ENCODE measurements at places on chromosomes 1 and 21. TPM values are rescaled to one million over a fixed set of nuclear protein-coding genes. Genes with fewer than 3 reads are reported as not detected.

DNA sequence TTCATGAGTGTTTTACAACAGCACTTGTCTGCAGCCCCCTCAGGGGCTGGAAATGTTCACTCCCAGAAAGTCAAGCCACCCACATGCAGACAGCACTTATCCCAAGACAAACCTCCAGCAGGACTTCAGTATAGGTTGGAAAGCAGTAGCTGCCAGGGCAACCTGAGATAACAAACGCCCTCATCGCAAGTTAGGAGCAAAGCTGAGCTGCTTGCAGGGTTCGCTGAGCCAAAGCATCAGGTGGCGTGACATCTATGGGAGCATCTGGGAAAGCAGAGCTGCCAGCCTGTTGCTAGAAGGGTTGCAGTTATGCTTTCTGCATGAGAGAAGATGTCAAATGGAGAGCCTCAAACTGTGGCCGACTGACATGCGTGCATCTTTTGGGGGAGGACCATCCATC lies 4.2 kb upstream of the STXBP3 start:
- no peak for DNase-seq

GRCh38 chr21:28336314-28336713 lies 656.4 kb downstream of the LTN1 start:
- peak; percentile 47 for DNase-seq

DNA sequence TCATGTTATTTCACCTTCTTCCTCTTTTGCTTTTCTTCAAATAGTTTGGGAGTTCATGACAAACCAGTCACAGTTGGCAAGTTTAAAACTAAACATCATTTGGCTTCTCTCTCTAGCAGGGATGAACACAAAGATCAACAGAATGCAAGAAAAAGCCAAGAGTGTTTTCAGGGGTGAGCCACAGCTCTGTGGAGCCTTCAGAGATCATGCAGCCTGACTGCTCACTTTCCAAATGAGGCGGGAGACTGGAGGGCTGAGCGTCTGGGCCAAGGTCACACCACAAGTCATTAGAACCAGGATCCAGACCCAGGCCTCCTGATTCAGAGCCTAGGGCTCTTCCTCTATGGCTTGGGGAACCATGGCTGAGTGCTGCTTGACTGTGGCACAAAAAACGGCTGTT lies 2.7 kb downstream of the DPT start:
- DNase-seq = no peak

DNA sequence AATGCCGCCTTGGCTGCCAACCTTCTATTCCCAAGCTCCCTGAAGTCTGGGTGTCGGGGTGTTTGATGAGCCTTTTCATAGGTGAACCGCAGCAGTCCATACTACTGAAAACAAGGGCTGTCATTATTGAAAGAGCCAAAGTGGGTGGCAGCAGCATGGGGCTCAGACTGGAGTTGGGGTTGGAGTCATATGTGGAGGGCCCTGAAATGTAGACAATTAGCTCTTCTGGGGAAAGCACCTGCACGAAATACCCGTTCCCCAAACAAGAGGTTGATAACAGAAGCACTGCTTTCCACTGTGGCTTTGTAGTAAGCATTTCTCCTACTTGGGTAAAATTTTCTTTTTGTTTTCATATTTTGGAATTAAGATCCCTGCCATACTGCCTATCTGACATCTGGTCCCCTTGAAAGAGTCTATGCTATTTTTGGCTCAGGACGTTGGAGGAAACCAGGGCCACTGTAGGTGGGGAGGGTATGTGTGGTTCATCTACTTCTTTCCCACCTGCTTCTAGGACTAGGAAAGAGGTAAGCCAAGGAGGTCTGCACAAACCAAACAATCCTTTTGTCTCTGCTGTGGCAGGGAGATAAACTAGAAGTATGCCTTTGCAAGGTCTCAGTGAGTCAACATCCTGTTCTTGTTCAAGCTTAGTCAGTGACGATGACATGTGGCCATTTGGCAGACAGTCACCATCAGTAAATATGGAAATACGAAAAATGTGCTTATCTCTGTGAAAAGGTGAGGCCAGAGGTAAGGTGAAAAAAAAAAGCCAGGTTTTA lies 197.0 kb upstream of the UBE2U start:
- peak; percentile 63 for DNase-seq

GRCh38 chr1:78913950-78914349 lies 92.6 kb downstream of the ADGRL4 start:
- no peak for DNase-seq

GRCh38 chr1:54609301-54609921 lies 13.9 kb downstream of the FAM151A start:
- no peak for DNase-seq

DNA sequence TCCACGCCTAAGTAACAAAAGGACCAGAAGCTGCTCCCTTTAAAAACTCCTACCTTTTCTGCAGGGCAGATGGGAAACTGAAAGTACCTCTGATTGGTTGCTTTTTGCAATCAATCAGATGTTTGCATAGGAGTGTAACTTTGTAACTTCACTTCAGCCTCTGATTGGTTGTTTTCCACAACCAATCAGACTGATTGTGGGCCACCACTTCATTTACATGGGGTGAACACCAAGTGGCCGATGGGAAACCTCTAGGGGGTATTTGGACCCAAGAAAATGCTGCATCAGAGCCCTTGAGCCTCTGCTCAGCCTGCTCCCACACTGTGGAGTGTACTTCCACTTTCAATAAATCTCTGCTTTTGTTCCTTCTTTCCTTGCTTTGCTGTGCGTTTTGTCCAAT lies 32.8 kb upstream of the CD1D start:
- no peak for DNase-seq

GRCh38 chr21:15034126-15034853 lies 30.5 kb downstream of the NRIP1 start:
- DNase-seq = no peak

GRCh38 chr1:229907884-229908638 lies 159.0 kb upstream of the GALNT2 start:
- DNase-seq = no peak

DNA sequence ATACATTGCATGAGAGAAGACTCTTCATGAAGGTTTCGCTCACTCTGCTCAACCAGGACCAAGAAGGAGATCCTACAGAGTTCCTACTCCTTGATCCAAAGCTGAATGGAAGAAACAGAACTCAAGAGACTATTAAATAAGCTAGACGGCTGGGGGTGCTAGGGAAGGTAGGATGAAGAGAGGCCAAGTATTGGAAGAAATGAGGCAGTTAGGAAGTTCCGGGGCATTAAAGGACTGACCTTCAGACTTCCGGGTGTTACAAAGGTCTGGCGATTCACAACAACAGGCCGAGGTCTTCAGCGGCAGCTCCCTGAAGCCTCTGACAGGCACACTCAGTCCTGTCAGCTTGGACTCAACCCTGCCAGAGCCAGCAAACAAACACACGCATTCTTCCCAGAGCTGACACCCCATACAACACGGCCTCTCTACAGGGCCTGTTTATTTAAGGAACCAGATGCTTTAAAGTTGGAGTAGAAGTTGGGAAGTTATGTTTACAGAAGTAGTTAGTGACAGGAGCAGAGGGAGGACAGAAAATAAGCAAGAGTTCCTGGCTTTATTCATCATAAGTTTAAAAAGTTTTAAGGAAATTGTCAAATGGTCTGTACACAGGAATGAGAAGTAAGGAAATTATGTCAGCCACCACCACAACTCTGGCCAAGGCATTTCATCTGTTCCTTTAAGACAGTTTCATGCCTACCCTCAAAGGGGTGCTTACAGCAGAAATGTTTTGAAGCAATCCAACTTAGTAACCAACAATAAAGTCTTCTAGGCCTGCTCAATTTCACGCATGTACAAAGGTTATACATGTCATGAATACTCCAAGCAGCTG lies 4.7 kb downstream of the SORT1 start:
- no peak for DNase-seq

- no peak for DNase-seq
These were observed 24.0 kb downstream of the COQ8A start for GRCh38 chr1:226964068-226964425.

DNA sequence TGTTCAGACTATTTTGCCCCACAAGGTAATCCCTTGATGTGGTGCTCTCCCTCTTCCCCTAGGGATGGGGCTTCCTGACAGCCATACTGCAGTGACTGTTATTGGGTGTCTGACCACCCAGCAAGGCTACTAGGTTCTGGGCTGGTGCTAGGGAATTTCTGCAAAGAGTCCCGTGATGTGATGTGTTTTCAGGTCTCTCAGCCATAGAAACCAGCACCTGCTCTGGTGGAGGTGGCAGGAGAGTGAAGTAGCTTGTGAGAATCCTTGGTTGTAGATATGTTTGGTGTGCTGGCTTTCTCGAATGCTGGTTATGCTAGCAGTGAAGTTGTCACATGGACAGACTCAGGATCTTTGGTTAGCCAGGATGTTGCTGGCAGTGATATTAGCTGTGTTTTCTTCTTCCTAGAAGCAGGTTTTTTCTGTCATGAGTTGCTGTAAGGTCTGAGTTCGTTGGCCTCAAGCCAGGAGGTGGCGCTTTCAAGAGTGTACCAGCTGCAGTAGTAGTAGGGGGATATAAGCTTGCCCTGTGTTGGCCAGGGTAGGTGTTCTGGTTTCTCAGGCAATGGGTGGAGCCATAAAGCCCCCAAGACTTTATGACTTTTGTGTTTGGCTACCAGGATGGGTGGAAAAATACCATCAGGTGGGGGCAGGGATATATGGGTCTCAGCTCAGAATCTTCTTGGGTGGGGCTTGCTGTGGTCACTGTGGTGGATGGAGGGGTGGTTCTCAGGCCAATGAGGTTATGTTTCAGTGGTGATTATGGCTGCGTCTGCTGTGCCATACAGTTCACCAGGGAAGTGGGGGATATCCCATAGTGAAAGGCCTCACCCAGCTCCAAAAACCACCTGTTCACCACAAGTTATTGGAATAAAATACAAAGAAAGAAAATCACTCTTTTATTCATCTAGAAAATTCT lies 1112.3 kb downstream of the KCNT2 start:
- DNase-seq = no peak

GRCh38 chr1:22539510-22540118 lies 23.7 kb upstream of the EPHA8 start:
- no peak for DNase-seq

DNA sequence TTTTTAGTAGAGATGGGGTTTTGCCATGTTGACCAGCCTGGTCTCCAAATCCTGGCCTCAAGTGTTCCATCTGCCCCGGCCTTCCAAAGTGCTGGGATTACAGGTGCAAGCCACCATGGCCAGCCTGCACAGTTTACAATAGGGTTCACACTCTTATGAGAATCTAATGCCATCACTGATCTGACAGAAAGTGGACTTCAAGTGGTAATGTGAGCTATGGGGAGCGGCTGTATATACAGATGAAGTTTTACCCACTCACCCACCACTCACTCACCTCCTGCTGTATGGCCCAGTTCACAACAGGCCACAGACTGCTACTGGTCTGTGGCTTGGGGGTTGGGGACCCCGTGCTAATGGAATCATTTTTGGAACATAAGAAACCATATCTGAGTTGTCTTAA lies 58.4 kb upstream of the RNPC3 start:
- DNase-seq = no peak

DNA sequence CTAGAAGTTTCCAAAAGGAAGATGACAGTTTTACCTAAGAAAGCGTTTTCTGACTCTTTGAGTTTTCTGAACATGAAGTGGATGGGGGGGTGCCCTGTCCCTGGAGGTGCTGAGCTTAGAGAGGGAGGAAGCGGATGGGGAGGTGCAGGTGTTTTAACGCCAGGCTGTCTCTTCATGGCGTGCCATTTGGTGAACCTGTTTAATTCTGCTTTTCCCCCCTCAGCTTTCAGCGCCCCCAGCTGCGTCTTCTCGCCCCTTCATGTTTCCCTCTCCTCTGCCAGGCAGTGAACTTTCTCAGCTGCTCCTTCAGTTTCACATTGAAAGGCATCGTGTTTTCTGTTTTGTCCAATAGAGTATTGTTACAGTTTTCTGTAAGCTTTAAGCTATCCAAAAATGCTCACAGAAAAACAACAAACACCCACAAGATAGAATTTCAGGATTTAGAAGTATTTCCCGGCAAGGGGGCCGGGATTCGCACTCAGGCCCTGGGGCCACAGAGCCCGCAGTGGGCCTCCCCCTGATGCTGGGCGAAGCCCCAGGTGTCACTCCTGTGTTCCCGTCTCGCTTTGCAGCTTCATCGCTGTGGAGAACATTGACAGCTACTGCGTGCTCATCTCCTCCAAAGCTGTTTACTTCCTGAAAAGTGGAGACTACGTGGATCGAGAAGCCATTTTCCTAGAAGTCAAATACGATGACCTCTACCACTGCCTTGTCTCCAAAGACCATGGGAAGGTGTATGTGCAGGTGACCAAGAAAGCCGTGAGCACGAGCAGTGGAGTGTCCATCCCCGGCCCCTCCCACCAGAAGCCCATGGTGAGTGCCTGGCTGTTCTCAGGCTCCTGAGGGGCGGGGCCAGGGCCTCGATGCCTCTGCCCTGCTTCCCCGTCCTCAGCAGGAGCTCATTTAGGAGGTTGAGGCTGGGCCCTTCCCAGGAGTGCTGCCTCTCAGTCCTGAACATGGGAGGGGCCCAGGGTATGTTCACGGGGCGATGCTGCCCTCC lies 111.4 kb downstream of the DHRS3 start:
- no peak for DNase-seq

DNA sequence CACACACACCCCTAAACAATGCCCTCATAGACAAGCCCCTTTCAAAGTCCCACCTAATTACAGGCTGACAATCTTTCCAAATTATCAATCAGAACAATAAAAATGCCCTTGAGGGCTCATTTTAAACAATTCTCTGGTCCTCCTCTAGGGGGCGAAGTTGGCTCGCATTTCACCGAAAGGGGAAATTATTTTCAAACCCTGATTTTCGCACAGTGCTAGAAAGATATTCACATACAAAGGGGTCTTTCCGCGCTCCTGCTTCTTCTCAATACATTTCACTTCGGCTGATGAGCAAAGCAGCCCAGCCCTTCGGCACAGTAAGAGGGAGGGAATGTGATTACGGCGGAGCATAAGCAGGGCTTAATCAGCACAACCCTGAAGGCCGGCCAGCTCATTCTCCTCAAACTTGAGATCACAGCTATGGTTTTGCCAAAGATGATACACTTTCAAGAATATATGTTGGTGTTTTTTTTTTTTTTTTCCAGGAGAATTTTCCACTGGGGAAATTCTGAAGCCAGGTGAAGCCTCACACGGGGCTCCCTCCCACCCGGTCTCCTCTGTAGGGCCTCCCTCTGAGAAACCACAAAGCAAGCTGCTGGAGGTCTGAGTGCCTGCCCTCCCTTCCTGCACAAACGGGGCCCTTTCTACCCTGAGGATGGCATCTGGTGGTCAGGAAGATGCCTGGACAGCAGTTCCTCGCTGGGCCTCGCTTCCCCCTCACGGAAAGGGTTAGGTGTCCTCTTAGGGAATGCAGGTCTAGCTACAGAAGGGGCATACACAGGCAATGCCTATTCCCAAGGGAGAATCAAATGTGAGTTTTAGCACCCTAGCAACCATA lies 66.9 kb downstream of the GNG12 start:
- DNase-seq = no peak

The LACTBL1 gene
- total RNA-seq = not detected

The SYT11 gene
- 23.4 TPM for total RNA-seq

The HRNR gene
- total RNA-seq = not detected

The SH2D1B gene
- total RNA-seq = not detected

The SCMH1 gene
- total RNA-seq = 38.1 TPM

The EPHB2 gene
- total RNA-seq = 143 TPM

The SPRR2B gene
- not detected for total RNA-seq

The NUAK2 gene
- total RNA-seq = 139 TPM

The FCN3 gene
- total RNA-seq = 0.14 TPM

The LIPI gene
- total RNA-seq = not detected

The CHI3L1 gene
- total RNA-seq = 1.5 TPM

All from kidney epithelial cell (primary cell).